Ecto neural progenitor cell (in vitro differentiated cells): ENCODE measurements at places on chromosomes 3 and 15.

DNA sequence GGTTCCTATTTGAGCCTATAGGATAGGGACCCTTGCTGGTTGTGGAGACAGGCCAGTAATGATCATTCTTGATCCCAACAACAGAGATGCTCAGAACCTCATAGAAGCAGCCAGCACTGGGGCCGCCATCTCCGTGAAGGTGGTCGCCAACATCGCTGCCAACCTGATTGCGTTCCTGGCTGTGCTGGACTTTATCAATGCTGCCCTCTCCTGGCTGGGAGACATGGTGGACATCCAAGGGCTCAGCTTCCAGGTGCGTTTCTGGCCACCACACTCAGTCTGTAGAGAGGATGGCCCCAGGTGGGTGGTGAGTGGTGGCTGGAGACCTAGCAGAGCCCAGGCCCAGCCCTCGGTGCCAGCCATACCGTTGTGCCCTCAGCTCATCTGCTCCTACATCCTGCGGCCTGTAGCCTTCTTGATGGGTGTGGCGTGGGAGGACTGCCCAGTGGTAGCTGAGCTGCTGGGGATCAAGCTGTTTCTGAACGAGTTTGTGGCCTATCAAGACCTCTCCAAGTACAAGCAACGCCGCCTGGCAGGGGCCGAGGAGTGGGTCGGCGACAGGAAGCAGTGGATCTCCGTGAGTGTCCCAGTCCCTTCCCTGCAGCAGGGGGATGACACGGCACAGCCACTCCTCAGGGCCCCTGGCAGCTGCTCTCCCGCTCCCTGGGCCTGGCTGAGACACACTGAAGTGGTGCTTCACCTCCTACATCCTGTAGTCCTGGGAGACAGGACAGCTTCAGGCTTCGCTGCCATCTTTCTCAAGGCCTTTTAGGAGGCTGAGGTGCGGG is 46.5 kb upstream of the PDE8A start:
- no peak for DNase-seq

DNA sequence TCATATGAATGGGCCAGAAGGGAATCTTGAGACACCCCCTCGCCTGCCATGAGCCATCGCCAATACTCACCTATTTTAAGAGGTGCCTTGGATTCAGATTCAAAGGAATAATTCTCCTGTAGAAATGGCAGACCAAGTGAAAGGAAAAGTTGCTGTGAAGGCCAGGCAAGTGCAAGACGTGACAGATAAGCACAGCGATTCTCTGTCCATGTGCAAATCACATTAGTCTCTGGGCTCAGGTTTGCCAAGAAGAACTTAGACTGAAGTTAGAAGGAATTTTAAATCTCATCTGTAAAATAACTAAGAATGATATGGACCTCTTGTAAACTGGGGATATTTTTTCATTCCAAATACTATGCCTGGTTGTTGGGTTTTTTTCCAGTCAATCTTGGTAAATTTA is 173.6 kb downstream of the UACA start:
- peak; percentile 10 for DNase-seq

GRCh38 chr3:116015931-116016330 is 392.6 kb downstream of the GAP43 start:
- DNase-seq = no peak

- DNase-seq = peak; percentile 66
Measured at GRCh38 chr15:90001062-90001682, at the start of gene ZNF710. ZNF710 (plus strand) TSS chr15:90001324; CDS start chr15:90067138, 65,814 bp downstream.

GRCh38 chr15:94739639-94740038 is 508.3 kb downstream of the MCTP2 start:
- no peak for DNase-seq

DNA sequence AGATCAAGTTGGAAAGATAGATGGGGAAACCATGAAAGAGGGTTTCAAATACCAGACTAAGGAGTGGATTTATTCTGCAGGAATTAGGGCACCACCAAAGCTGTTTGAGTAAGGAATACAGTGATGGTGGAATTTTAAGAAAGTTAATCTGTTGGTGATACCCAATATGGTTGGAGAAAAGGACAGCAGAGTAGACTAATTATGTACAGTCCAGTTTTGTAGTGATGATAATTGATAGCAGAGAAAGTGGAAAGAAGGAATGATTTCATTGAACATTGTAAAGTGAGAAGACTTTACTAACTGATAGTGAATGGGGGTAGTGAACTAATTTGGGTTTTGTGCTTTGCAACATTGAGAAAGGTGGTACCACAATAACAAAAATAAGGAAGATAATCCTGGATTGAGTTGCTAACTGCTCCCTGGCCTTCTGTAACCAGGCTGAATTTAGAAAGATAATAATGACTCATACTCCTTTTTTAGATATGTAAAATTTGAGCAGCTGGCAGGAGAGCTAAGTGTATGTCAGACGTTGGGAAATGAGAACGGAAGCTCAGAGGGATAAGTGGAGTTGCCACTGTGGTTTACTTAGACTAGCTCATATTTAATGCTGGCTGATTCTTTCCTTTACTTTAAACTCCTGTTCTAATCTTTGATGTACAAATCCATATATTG is 16.9 kb downstream of the TCAIM start:
- DNase-seq = no peak

DNA sequence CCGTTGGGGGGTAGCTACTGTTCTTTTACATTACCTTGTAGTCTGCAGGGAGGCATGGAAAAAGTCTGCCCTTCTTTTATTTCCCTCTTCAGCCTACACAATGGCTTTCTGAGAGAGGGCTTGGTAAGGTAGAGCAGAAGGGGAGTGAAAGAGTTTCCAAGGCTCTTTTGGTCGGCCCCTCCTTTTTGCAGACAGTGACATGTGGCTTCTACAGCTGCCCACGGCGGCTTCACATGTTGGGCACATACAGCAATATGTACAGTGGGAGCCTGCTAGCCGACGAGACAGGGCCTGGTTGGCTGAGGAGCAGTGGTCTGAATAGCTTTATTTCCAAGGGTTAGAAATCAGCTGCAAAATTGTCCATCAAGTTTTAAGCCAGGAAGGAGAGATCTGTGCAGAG is 4.0 kb downstream of the INAFM2 start:
- DNase-seq = no peak

DNA sequence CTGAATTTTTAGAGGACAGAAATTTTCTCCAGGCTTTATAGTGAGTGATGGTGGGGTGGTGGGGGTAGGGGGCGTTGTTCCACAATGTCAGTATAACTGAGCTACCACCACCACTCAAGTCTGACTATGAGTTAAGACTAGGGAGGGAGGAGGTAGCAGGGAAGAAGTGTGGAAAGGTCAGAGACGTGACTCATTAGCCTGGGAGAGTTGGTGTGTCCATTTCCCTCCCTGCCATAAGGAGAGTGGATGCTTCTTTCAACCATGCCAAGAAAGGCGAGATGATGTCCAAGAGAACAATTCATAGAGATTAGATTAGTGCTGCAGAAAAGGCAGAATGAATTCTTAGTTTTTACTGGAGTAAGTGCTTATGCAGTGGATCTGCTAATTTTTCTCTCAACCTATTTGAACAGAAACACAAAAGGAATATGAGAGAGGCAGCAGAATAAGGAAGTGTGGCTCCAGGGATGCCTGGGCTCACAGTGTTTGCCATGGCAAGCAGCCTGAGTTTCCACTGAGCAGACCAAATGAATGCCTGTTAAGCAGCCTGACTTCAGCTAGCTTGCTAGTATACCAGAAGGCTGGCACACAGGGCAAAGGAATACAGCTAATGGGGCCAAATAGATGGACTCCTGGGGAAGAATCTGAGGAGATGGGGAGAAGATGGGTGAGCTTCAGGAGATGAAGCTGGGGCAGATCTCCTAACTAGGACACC is 708.9 kb downstream of the NTRK3 start:
- no peak for DNase-seq

GRCh38 chr3:13057282-13058040 is 15.8 kb downstream of the IQSEC1 start:
- DNase-seq = no peak

GRCh38 chr15:62732078-62732477 is 310.5 kb upstream of the TPM1 start:
- DNase-seq = no peak

DNA sequence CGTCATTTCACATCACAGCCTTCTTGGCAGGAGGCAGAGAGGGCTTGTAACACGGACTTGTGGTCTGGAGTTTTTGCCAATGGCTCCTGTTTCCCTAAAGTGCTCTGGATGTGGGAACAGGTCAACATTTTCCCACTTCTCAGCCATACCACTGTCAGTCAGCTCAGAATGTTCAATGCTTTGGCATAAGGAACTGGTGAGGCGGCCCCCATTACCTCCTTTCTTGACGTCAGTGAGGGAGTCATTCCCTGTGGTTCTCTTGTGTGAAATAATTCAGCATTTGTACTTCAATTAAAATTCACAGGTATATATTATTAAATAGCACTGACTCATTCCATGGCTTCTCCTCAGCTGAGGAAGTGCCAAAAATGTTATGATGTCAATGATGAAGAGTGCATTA is 167.1 kb downstream of the P3H2 start:
- DNase-seq = no peak
